AML-193 (cell line): ENCODE measurements at places on chromosomes 7 and 10.

DNA sequence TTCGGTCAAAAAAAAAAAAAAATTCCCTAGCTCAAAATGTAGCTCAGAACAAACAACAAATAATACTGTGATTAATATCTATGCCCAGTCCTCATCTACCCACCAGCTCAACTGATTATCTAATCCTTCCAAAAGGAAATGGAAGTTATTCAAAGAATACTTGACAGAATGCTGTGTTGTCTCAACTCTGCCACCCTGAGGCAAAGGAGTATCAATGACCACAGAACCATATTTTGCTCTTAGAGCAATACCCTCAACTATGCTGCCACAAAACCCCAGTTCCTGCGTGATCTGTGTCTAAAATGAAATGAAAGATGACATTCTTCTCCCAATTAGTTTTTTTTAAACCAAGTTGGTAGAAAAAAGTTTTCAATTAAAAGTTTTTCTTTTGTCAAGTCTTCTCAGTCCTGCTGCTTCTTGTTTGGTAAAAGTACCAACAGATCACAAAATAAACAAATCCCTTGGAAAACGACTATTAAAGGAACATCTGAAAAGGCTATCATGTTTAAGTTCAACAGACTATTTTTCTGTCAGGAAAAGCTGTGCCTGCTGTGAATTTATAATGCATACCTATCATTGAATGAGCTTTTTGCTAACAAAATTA is 21.6 kb downstream of the RBM28 start:
- DNase-seq, result peak; percentile 58

DNA sequence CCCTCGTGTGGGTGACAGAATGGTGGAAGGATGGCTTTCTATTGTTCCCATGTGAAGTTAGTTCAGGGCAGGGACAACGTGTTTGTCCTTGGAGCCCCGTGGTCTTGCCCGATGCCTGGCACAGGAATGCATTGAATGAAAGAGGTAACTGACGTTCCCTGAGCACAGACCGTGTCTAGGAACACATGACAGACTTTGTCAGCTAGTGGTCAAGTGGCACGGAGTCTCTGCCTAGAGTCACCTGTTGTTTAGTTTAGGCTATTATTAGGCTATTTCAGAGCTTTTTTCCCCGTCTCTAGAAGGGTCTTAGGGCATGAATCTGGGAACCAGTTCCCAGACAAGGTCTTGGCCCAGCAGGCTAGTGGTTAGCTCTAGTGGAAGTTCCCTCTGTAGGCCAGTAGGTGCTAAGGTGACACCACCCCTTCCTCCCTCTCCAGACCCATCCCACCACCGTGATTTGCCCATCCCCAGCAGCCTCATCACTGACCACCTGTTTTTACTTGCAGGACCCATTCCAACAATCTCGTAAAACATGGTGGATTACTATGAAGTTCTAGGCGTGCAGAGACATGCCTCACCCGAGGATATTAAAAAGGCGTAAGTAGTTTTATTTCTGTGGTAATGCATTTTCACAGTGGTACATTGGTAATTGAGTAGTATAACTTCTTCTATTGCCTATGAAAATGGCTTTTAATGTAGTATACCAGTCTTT is 21.4 kb downstream of the DNAJB6 start:
- no peak for DNase-seq

DNA sequence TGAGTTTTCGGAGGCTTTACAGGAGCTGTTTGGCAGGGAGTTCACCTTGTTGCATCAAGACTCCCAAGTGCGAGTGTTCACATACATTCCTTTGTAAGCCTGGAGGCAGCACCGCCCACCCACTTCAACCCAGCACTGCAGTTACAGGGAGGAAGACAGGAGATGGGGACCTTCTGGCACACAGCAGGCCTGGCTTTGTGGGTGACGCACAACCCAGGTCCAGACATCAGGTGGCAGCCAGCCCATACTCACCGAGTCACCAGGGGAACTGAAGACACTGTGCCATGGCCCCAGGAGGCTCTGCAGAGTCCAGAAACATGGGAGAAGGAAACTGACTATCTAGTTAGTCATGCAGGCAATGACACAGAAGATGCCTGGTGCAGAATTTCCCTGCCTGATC is 305.9 kb upstream of the RNF32 start:
- no peak for DNase-seq

GRCh38 chr7:153523320-153524015 is 528.7 kb upstream of the DPP6 start:
- DNase-seq, result no peak
